ENCODE measurements at places on chromosomes 12 and 14.

GRCh38 chr14:94043756-94044475 is 17.8 kb downstream of the OTUB2 start:
- no peak for DNase-seq

GRCh38 chr12:98253207-98254037 is 262.0 kb upstream of the TMPO start:
- no peak for DNase-seq

GRCh38 chr12:124440031-124440626 is 127.3 kb downstream of the NCOR2 start:
- DNase-seq = no peak

- DNase-seq = no peak
These were observed 167.1 kb downstream of the PIWIL1 start for GRCh38 chr12:130504840-130505175.

DNA sequence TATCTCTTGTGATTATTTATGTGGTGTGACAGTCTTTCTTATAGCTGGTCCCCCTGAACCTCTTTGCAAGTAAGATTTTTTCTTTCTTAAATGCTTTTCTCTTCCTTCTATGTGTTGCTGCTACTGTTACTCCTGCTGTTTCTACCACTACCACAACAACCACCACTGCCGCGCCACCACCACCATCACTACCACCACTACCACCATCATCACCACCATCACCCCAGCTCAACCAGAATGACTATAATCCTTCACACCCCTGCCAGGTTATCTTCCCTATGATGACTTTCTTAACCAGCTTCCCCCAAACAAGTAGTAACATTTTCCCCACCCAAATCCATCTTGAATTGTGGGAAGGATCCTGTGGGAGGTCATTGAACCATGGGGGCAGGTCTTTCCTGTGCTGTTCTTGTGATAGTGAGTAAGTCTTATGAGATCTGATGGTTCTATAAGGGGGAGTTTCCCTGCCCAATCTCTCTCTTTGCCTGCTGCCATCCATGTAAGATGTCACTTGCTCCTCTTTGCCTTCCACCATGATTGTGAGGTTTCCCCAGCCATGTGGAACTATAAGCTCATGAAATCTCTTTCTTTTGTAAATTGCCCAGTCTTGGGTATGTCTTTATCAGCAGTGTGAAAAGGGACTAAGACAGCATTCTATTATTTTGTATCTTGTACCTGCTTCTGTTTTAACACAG is 52.2 kb downstream of the CHST11 start:
- no peak for DNase-seq

DNA sequence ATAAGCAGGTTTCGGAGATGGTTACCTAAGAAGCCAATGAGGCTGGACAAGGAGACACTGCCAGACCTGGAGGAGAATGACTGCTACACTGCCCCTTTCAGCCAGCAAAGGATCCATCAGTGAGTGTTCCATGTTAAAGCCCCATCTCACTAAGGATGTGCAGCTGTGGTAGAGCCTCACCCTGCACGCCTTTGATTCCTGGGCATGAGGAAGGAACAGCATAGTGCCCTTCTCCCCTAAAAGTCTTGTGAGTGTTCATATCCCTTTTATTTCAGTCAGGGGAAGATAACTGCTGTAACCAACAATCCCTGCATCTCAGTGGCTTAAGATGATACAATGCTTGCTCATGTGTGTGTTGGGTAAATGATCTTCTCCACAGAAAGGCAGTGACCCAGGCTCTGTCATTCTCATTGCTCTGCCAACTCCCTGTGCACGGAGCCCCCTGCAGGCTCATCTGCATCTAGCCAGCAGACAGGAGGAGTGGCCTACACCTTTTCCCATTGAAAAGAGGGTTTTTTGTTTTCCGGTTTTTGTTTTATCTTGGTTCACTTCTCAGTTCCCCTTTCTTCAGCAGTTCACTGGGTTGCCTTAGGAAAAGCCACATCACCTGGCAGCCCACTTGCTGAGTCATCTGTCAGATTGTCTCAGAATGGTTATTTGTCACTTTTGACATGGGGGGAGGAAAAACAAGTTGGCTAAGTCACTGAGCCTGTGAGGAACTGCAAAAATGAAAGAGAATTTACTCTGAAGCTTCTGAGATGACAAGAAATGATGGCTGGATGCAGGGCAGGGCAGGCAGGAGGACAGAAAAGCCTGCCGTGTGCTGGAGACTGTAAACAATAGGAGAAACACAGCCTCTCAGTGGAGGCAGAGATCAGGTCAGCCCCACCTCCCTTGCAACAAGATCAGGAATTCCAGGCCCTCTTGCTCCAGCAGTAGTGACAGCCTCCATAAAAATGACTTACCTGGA is 193.3 kb downstream of the ANO4 start:
- DNase-seq = peak; percentile 18

DNA sequence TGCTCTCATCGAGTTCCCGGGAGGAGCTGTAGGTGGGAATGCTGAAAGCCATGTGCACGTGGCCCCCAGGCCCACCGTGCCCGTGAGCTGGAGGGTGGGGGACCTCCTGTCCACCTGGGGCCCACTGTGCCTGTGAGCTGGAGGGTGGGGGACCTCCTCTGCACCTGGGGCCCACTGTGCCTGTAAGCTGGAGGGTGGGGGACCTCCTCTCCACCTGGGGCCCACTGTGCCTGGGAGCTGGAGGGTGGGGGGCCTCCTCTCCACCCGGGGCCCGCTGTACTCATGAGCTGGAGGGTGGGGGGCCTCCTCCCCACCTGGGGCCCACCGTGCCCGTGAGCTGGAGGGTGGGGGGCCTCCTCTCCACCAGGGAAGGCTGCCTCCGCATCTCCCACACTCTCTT is 13.9 kb upstream of the NUDT14 start:
- no peak for DNase-seq

DNA sequence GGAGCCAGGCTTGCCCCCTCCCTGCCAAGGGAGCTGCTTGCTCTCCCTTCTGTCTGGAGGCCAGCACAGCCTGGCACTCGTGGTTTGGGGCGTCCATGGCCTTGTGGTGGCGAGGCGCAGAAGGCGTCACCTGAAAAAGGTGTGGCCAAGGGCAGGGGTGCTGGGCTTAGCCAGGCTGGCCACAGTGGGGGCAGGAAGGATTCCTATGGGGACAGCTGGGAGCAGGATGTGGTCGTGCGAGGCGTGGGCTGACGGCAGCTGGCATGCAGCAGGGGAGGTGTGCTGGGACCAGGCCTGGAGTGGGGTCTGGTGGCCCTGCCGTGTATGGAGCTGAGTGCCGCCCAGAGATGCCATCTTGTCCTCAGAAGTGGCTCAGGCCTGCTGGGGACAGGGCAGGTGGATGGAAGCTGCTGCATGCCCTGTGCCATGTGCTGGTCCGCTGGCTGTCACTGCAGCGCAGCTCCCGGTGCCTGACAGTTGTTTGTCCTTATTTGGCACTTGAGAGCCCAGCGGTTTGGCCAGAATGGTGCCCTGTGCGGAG is 30.0 kb downstream of the SH2B3 start:
- DNase-seq = no peak

- no peak for DNase-seq
These were observed 47.4 kb downstream of the SLC38A1 start for GRCh38 chr12:46221255-46222128.

DNA sequence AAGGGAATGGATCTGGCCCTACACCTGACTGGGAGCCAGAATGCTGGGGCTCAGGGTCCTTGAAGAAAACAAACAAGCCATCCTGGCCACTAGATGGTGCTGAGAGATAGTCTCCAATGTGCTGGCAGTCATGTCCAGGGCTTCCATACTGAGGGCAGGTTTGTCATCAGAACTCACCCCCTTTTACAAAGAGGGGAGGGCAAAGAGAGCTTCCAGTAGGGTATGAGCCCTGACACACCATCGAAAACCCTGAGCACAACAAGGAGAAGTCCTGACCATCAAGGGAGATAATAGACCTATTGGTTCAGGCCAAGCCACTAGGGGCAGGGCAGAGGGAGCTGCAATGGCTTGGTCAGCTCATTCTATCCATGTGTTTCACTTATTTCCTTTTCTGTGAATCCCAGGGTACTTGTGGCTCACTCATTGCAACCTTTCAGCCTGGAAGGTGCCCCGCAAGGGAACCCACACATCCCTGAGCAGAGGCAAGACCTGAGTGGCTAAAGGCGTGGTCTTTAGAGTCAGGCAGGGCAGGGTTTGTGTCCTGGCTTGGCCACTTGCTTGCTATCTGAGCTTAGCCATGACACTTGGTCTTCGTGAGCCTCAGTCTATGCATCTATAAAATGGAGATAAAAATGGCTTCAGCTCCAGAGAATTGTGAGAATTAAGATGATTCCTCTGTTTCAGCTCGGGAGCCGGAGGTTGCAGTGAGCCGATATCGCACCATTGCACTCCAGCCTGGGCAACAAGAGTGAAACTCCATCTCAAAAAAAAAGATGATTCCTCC is 6.2 kb upstream of the PLEKHH1 start:
- DNase-seq = peak; percentile 82

DNA sequence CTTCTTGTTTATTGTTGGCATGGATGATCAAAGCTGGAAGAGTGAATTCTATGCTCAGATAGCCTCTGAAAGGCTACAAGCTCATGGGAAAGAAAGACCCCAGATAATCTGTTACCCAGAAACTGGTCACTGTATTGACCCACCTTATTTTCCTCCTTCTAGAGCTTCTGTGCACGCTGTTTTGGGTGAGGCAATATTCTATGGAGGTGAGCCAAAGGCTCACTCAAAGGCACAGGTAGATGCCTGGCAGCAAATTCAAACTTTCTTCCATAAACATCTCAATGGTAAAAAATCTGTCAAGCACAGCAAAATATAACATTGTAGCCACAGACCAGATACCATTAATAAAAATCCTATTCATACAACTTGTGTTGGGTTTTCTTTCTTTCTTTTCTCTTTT is 7.2 kb downstream of the ACOT6 start:
- DNase-seq = no peak

DNA sequence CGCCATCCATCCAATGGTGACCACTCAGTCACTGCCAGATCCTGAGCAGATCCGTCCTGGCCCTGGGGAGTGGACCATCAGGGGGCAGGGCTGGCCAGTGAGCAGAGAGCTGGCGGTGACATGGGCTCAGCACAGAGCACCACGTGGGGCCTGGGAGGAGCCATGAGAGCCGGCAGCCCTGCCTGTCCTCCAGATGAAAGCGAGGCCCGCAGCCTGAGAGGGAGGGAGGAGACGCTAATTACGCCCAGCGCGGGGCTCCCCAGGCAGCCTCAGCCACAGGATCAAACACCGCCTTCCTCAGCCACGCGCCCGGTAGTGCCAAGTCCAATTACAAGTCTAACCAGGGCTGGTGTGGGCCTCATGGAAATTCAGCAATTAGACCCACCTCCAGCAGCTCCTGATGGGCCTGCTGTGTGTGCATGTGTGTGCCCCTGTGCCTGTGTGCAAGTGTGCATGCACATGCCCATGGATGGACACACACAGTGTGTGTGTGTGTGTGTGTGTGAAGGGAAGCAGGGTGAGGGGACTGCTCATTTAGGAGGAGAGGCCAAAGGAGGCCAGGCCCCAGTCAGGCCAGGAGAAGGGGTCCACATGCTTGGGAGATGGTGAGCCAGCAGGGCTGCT is 68.0 kb downstream of the KIF26A start:
- no peak for DNase-seq

DNA sequence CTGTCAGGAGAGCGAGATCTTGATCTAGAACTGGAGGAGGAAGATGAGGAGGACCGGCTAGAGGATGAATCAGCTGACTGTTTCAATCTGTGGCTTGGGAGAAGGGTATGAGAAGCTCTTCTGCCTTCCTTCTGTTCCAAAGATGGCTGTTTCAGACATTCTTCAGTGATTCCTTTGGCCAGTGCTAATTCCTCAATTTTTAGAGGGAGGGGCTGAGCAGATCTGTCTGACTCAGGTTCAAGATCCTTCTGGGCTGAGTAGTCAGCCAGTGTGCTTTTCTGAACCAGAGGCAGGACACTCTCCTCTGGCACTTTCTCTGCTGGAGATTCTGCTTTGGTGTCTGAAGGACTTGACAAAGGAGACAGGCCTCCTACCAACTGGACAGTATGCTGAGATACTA is 15.2 kb downstream of the ACIN1 start:
- DNase-seq = no peak
